ENCODE measurements at places on chromosomes 3 and 15.

DNA sequence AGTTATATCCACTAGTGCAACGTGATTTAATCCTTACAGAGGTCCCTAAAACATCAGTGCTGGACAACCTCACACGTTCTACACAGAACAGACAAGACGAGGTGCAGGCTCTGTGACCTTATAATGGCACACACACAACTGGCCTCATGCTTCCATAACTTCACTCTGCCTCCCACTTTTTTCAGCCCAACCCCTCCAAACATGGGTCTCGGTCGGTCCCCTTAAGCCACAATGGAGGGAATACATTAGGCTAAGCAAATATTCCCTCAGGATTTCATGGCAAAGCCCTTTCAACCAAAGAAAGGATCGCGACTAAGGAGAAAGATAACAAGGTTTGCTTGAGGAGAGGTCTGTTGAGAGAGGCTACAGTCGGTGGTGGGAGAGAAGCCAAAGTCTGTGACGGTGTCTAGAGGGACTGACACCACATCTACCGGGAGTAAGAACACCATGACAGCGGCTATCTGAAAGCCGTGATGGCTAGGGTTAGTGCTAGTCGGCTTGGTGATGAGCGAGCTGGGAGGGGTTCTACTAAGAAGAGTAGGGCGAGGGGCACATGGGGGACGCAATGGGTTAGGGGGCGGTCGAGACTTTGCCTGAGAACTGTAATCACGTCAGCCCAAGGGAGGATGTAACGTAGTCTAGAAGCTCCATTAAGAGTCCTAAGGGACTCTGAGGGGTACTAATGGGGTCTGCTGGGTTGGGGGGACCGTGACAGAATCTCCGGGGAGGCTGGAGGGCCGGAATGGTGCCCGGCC lies 1.0 kb downstream of the MYO9A start:
- DNase-seq, result no peak

DNA sequence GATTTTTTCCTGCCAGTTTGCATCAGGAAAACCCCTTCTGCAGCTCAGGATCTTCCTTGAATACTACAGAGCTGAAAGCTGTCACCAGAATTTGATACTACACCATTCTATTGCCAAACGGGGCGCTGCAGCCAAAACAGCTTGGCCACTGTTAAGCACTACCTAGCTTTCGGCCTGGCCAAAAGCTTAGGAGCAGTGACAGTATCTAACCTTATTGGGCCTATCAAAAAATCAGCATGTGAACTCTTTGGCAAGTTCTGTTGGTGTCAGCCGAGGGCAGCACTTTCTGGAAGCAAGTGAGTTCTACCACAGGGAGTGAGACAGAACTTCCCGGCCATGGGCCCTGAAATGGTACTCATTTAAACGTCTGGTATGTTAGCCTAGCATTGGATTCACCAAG lies 16.1 kb upstream of the GYG1 start:
- DNase-seq, result no peak

DNA sequence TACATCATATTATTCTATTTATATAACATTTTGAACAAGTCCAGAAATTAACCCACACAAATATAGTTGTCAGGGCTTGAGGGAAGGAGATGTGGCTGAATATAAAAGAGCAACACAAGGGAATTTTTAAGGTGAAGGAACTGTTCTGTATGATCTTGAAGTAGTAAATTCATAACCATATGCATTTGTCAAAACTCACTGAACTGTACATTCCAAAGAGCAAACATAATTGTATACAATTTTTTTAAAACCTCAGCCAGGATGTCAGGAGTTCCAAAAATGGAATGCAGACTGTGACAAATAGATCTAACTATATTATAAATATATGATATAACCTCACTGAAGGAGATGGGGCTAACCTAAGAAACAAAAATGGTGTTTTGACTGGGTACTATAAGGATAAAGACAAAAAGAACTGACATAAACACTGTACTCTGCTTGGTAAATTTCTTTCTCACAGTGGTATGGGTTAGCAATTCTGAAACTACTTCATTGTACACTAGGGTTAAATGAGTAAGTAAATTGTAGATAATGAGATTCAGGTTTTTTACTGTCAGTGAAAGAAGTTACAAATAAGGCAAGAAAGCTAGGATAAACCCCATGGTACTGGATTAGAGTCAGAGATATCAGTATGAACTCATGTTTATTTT lies 14.4 kb downstream of the GOLGB1 start:
- no peak for DNase-seq

- DNase-seq, result no peak
Observed at GRCh38 chr3:60877188-60877587, 374.1 kb downstream of the FHIT start.

All from memory B cell (primary cell).